ENCODE measurements at places on chromosomes 7 and 10.

GRCh38 chr10:72086466-72087391, 1.6 kb downstream of the SPOCK2 start:
- no peak for DNase-seq

GRCh38 chr7:39656415-39656814, 33.0 kb downstream of the RALA start:
- no peak for DNase-seq

- no peak for DNase-seq
Measured at GRCh38 chr7:144027070-144027469, 21.7 kb upstream of the OR2A5 start.

DNA sequence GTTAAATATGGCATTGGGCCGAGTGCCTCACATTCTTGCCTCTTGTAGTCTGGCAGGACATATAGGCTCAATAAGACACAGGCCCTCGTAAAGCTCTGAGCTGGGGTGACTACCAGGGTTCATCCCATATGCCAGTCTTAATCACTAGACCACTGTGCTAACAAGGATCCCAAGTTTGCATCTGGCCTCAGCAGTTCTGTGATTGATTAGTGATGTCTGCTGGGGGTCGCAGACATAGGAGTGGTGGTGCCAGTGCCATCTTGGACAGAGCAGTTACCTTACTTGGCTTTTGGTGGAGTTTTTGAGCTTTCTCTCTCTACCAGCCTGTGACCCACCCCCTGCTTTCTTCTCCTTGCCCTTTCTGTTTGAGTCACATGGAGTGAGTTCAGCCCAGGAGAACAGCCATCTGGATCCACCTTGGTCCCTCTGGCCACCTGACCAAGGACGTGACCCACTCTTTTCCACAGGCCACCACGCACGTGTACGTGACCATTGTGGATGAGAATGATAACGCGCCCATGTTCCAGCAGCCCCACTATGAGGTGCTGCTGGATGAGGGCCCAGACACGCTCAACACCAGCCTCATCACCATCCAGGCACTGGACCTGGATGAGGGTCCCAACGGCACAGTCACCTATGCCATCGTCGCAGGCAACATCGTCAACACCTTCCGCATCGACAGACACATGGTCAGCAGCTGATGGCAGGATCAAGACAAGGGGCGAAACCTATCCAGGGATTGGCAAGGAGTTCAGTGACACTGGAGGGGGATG, 4.1 kb upstream of the VSIR start:
- DNase-seq = no peak

- DNase-seq = no peak
Measured at GRCh38 chr7:101960323-101960722, 142.9 kb downstream of the CUX1 start.

DNA sequence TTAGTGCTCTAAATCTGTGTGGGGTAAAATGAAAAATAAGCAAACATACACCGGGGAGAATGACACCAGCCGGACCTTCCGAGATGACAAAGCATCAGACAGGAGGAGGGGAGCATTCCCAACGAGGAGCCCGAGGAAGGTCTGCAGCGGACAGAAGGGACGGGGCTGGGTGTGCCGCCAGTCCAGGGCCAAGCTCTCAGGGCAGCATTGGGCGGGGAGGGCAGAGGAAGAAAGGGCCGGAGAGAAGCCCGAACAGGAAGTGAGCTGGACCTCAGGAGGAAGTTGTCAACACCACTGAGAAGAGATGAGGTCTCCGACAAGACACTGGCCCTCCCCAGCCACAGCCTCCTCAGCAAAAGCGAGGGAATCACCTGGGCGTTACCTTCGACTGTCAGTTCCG, 182.6 kb upstream of the RNF32 start:
- DNase-seq = no peak

GRCh38 chr10:119535305-119535704, 7.2 kb downstream of the RGS10 start:
- DNase-seq = no peak

- peak; percentile 7 for DNase-seq
Measured at GRCh38 chr7:48299580-48300169, 128.4 kb downstream of the ABCA13 start.

DNA sequence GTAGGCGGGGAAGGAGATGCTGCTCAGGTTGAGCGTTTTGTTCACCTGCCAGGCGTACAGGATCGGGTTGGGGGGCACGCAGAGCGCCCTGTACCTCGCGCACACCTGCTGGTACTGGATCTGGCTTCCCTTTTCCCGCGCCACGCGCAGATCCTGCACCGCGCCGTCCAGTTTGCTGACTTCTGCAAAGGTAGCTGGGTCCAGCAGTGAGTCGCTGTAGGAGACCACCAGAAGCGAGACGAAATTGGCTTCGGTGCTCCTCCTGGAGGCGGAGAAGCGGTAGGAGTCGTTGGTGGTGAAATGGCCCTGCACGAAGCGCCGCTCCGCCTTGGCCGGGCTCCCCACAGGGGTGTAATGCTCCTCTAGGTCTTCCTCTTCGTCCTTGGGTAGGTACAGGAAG, 90.7 kb upstream of the RAB18 start:
- DNase-seq = no peak
